ENCODE measurements at places on chromosomes 4 and X. TPM values are rescaled to one million over a fixed set of nuclear protein-coding genes. Genes with fewer than 3 reads are reported as not detected.

The ARX gene
- not detected for total RNA-seq

The SLC38A5 gene
- total RNA-seq: 78.8 TPM

The ADGRL3 gene
- total RNA-seq: not detected

The CLNK gene
- 0.55 TPM for total RNA-seq

The ABCG2 gene
- 2.3 TPM for total RNA-seq

DNA sequence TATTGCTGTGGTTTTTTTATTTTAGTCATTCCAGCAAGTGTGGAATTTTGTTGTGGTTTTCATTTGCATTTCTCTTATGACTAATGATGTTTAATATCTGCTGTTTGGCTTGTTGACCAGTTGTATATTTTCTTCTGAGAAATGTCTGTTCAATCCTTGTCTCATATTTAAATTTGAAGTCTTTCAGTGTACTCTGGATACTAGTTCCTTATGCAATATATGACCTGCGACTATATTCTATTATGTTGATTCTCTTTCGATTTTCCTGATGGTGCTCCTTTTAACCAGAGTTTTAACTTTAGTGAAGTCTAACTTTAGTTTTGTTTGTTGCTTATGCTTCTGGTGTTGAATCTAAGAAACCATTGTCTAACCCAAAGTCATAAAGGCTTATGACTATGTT is 1528.0 kb downstream of the TECRL start:
- H3K27me3 ChIP-seq: no peaks in the 10 kb centered on the region
- H3K27ac ChIP-seq: no peak overlapping the region
- no peak for DNase-seq
- no peaks in the 10 kb centered on the region for H3K36me3 ChIP-seq
- H3K4me3 ChIP-seq: no peak overlapping the region
- no peaks in the 10 kb centered on the region for H3K4me1 ChIP-seq

GRCh38 chr4:112931001-112931400 is 118.5 kb upstream of the ANK2 start:
- no peak overlapping the region for H3K27ac ChIP-seq
- H3K27me3 ChIP-seq: peaks cover 12% of the 10 kb centered on the region
- H3K36me3 ChIP-seq: no peaks in the 10 kb centered on the region
- DNase-seq: no peak
